ENCODE measurements at places on chromosomes 5 and 9. TPM values are rescaled to one million over a fixed set of nuclear protein-coding genes. Genes with fewer than 3 reads are reported as not detected.

The RAB3C gene
- 5.2 TPM for total RNA-seq

The DND1 gene
- total RNA-seq, result 1.3 TPM

The ZNF366 gene
- 0.20 TPM for total RNA-seq

The DBN1 gene
- total RNA-seq, result 107 TPM

The DDX4 gene
- total RNA-seq, result not detected

The PCDHAC2 gene
- 6.8 TPM for total RNA-seq

The KLF9 gene
- 31.9 TPM for total RNA-seq

DNA sequence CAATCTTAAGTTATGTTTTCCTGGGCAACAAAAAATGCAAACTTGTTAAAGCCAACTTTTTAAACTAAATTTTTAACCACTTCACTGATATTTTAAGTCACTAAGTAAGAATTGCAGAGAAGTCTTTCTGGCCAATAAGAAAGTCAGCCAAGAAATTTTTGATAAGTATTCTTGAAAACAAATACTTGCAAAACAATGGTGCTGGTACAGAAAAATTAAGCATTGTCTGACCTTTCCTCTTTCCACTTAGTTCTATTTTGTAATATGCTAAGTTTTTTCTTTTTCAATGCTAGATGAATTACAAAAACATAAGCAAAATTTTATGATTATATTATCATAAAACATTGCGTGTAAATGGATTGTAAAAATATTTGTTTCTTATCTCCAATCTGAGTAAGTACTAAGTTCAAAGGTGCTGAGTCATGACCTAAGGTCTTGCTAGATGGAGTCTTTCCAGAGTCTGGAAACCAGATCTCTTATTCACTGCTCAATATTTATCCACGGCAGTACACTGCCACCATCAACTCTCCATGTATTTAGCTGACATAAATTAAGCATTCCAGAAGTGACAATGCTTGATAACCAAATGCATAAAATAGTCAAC lies 139.7 kb downstream of the MEF2C start:
- no peak overlapping the region for H3K4me3 ChIP-seq
- peak; percentile 39 for DNase-seq
- no peak overlapping the region for H3K27ac ChIP-seq
- H3K27me3 ChIP-seq, result no peaks in the 10 kb centered on the region
- H3K4me1 ChIP-seq, result no peaks in the 10 kb centered on the region
- H3K36me3 ChIP-seq, result no peaks in the 10 kb centered on the region

- peaks cover 13% of the 10 kb centered on the region for H3K4me1 ChIP-seq
- no peak overlapping the region for H3K4me3 ChIP-seq
- peak overlapping the region; percentile 34 for H3K27ac ChIP-seq
Observed at GRCh38 chr9:128891321-128892220, 9.6 kb downstream of the LRRC8A start.

- H3K27ac ChIP-seq, result no peak overlapping the region
- no peak for DNase-seq
- no peaks in the 10 kb centered on the region for H3K4me1 ChIP-seq
- no peaks in the 10 kb centered on the region for H3K27me3 ChIP-seq
- no peak overlapping the region for H3K4me3 ChIP-seq
- no peaks in the 10 kb centered on the region for H3K36me3 ChIP-seq
Observed at GRCh38 chr9:136508729-136509500, 26.1 kb upstream of the SEC16A start.

GRCh38 chr5:139833525-139833924 lies 37.9 kb downstream of the PSD2 start:
- no peaks in the 10 kb centered on the region for H3K4me1 ChIP-seq
- no peaks in the 10 kb centered on the region for H3K36me3 ChIP-seq
- DNase-seq, result no peak
- H3K4me3 ChIP-seq, result no peak overlapping the region
- peaks cover 38% of the 10 kb centered on the region for H3K27me3 ChIP-seq

GRCh38 chr5:36180556-36181350 lies 28.8 kb downstream of the SKP2 start:
- no peak for DNase-seq
- no peaks in the 10 kb centered on the region for H3K36me3 ChIP-seq
- peak overlapping the region; percentile 35 for H3K27ac ChIP-seq

DNA sequence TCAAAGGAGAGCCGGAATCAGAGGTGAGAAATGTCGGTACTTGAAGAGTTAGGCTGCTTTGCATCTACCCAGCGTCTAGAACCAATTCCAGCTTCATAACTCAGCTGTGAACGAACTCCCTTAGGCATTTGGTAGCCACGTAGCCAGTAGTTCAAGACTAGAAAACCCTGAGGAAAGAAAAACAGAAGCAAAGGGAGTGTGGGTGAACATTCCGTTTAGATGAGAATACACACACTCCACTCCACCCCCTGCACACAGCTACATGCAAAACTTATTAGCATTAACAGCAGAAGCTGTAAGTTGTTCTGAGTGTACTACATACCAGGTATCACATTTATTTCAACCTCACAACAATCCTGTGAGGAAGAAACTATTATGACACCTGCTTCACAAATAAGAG lies 78.3 kb downstream of the SMIM23 start:
- H3K36me3 ChIP-seq, result no peaks in the 10 kb centered on the region
- no peaks in the 10 kb centered on the region for H3K4me1 ChIP-seq
- H3K27me3 ChIP-seq, result no peaks in the 10 kb centered on the region
- no peak overlapping the region for H3K27ac ChIP-seq
- no peak overlapping the region for H3K4me3 ChIP-seq

GRCh38 chr5:112270299-112271293 lies 148.5 kb downstream of the EPB41L4A start:
- no peaks in the 10 kb centered on the region for H3K36me3 ChIP-seq
- no peaks in the 10 kb centered on the region for H3K4me1 ChIP-seq
- no peak for DNase-seq
- no peaks in the 10 kb centered on the region for H3K27me3 ChIP-seq

DNA sequence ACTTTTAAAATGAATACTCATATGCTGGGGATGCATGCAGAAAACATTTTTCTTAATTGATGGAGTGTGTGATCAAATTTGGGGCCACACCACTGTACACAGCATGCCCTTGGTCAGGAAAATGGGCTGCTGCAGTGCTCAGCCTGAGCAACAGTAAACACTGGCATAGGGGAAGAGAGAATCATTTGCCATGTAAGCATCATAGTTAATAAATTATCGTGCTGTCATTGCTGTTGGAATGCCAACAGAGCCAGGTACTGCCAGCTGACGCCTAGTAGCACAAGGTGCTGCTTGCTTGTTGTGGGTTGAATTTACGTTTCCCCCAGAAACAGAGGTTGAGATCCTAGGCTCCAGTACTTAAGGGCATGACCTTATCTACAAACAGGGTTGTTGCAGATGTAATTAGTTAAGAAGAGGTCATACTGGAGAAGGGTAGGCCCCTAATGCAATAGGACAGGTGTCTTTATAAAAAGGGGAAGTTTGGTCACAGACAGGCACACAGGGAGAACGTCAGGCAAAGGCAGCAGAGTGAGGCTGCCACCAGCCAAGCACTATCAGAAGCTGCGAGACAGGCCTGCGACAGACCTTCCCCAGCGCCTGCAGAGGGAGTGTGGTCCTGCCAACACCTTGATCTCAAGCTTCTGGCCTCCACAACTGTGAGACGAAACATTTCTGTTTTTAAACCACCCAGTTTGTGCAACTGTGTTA lies 25.3 kb downstream of the DAP start:
- peaks cover 6% of the 10 kb centered on the region for H3K36me3 ChIP-seq
- peaks cover 12% of the 10 kb centered on the region for H3K4me1 ChIP-seq
- no peak overlapping the region for H3K4me3 ChIP-seq
- no peaks in the 10 kb centered on the region for H3K27me3 ChIP-seq
- no peak for DNase-seq
- H3K27ac ChIP-seq, result no peak overlapping the region

GRCh38 chr9:4086119-4087090 lies 213.5 kb downstream of the GLIS3 start:
- peaks cover 14% of the 10 kb centered on the region for H3K4me1 ChIP-seq
- peak overlapping the region; percentile 52 for H3K27ac ChIP-seq
- H3K36me3 ChIP-seq, result no peaks in the 10 kb centered on the region
- DNase-seq, result no peak

GRCh38 chr5:131685516-131686171 lies 50.6 kb upstream of the RAPGEF6 start:
- no peak overlapping the region for H3K4me3 ChIP-seq
- H3K4me1 ChIP-seq, result no peaks in the 10 kb centered on the region
- no peaks in the 10 kb centered on the region for H3K36me3 ChIP-seq
- no peak for DNase-seq
- H3K27ac ChIP-seq, result peak overlapping the region; percentile 32
- no peaks in the 10 kb centered on the region for H3K27me3 ChIP-seq

DNA sequence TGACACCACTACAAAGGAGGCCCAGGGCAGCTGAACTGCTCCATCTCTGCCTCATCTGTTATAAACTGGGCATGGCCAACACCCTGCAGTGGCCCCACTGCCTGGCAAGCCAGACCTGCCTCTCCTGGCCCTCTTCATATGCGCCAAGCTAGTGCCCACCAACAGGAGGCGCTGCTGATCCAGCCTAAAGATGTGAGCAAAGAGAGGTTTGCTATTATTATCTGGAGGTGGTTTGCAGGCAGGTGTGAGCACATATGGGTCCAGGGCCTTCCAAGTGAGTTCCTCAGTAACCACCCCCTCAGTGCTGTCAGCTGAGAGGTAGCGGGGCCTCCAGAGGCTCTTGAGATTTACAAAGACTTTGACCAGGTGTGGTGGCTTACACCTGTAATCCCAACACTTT lies 232.2 kb downstream of the SYK start:
- H3K4me3 ChIP-seq, result no peak overlapping the region
- no peak overlapping the region for H3K27ac ChIP-seq
- H3K36me3 ChIP-seq, result no peaks in the 10 kb centered on the region
- peaks cover 12% of the 10 kb centered on the region for H3K4me1 ChIP-seq

DNA sequence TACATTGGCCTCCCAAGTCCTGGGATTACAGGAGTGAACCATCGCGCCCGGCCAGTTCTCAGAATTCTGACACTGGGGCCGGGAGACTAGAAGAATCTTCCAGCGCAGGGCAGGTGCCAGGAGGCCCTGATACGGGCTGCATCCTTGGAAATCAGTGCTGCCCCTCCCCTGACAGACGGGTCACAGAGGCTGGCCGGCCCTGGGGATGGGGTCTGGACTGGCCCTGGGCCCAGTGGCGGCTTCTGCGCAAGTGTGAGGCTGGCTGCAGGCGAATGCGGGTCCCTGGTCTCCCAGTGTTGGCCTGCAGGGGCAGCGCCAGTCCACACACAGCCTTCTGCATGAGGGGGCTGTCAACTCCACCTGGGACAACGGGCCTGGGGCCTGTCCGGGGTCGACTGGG lies 831 bp upstream of the TBC1D9B start:
- DNase-seq, result no peak
- no peak overlapping the region for H3K4me3 ChIP-seq
- peaks cover 14% of the 10 kb centered on the region for H3K4me1 ChIP-seq
- no peak overlapping the region for H3K27ac ChIP-seq
- no peaks in the 10 kb centered on the region for H3K36me3 ChIP-seq

GRCh38 chr9:99690573-99690972 lies 131.1 kb upstream of the NR4A3 start:
- no peak overlapping the region for H3K4me3 ChIP-seq
- no peak overlapping the region for H3K27ac ChIP-seq
- H3K36me3 ChIP-seq, result no peaks in the 10 kb centered on the region

- DNase-seq, result no peak
- no peak overlapping the region for H3K4me3 ChIP-seq
- H3K27me3 ChIP-seq, result no peaks in the 10 kb centered on the region
- H3K27ac ChIP-seq, result no peak overlapping the region
- no peaks in the 10 kb centered on the region for H3K36me3 ChIP-seq
Observed at GRCh38 chr9:85040821-85041465, 371.4 kb downstream of the NTRK2 start.

DNA sequence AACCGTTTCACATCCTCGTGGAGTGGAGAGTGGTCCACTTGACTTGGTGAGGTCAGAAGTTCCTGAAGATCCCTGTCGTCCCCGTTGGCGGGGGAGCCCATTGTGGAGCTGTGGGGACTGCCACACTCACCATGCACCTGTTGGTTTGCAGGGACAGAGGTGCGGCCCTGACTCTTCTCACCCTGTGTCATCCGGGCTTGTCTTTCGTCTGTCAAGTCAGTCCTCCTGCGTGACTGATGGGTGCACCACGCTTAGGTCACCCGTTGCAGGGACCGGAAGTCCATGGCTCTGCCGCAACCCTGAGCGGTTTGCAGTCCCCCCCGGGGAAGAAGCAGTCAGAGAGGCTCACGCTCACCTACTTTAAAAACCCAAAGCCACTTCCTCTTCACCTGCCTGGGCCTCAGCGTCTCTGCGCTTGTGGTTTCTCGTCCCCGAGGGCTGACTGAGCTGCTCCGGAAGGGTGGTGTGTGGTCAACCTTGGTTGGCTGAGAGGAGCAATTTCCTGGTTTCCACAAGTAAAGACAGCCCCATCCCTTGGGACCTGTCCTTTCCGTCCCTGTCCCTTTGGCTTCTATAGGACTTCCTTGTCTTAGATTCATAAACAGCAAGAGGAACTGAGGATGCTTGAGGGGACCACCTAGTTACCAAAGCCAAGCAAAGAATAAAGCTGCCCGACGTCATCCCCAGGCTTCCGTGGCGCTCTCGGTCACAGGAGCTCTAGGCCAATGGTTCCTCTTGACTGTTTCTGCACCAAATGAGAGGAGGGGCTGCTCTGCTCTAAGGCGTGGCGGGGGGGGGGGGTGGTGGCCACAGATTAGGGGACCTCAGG lies 53.2 kb downstream of the USP20 start:
- no peak for DNase-seq
- no peaks in the 10 kb centered on the region for H3K27me3 ChIP-seq
- peaks cover 36% of the 10 kb centered on the region for H3K4me1 ChIP-seq

DNA sequence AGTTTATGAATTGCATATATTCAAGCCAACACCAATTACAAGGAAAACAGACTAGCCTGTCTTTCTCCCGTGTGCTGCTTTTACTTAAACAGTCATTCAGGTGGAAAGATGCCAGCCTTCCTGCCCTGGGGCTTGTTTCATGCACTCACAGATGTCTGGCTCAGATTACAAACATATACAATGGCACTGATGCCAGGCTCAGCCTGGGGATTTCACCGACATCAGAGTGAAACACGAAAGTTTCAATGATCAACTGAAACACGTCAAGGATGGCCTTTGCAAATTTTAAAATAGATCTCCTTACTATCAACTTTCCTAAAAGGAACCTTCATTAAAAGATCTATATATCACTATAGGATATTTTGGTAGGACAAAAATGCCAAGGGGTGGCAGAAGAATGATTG lies 1576.5 kb downstream of the EFNA5 start:
- no peak overlapping the region for H3K4me3 ChIP-seq
- H3K27ac ChIP-seq, result no peak overlapping the region
- peak; percentile 69 for DNase-seq
- no peaks in the 10 kb centered on the region for H3K4me1 ChIP-seq
- no peaks in the 10 kb centered on the region for H3K27me3 ChIP-seq
- H3K36me3 ChIP-seq, result no peaks in the 10 kb centered on the region

DNA sequence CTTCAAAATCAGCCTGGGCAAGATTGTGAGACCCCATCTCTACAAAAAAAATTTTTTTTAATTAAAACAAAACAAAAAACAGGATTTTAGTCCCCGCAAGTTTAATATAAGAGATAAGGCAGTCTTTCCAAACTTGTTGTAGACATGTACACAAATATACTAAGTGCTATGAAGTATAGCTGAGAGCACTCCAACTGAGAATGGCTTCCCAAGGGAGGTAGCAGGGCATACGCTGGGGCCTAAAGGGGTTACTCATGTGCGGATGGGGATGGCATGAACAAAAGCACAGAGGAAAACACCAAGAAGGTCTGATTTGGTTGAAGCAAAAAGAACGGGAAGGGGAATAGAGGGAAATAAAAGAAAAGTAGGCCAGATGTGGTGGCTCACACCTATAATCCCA lies 21.1 kb downstream of the SAR1B start:
- peak overlapping the region; percentile 88 for H3K27ac ChIP-seq
- H3K4me3 ChIP-seq, result no peak overlapping the region
- no peak for DNase-seq
- no peaks in the 10 kb centered on the region for H3K27me3 ChIP-seq
- no peaks in the 10 kb centered on the region for H3K36me3 ChIP-seq
- peaks cover 9% of the 10 kb centered on the region for H3K4me1 ChIP-seq

GRCh38 chr5:1706428-1706827 lies 93.2 kb downstream of the MRPL36 start:
- peaks cover 2% of the 10 kb centered on the region for H3K4me1 ChIP-seq
- no peaks in the 10 kb centered on the region for H3K36me3 ChIP-seq
- H3K4me3 ChIP-seq, result no peak overlapping the region
- no peak for DNase-seq

Data from hepatocyte (in vitro differentiated cells).